Dorsolateral prefrontal cortex (tissue), 122 donors: ENCODE measurements at places on chromosomes 2 and 18. TPM values are rescaled to one million over a fixed set of nuclear protein-coding genes. Genes with fewer than 3 reads are reported as not detected.

The TCF23 gene
- not detected for total RNA-seq

The SULT1C4 gene
- total RNA-seq, result 9.3 TPM

The RHBDD1 gene
- 86.9 TPM for total RNA-seq

The PDCD1 gene
- total RNA-seq, result 0.24 TPM

The SEMA4F gene
- total RNA-seq, result 34.5 TPM

The CFC1 gene
- total RNA-seq, result 2.2 TPM
